Activated T-helper 9 cell treated with anti-CD3 and anti-CD28 coated beads, Interleukin-2, amount 50 U/mL, for 16 hours (primary cell): ENCODE measurements at places on chromosomes 7 and 10.

- DNase-seq = no peak
Measured at GRCh38 chr10:113534423-113534822, 18.4 kb upstream of the HABP2 start.

GRCh38 chr10:35783305-35783838 lies 141.3 kb upstream of the FZD8 start:
- no peak for DNase-seq

GRCh38 chr7:111112439-111112838 lies 21.5 kb downstream of the LRRN3 start:
- no peak for DNase-seq

DNA sequence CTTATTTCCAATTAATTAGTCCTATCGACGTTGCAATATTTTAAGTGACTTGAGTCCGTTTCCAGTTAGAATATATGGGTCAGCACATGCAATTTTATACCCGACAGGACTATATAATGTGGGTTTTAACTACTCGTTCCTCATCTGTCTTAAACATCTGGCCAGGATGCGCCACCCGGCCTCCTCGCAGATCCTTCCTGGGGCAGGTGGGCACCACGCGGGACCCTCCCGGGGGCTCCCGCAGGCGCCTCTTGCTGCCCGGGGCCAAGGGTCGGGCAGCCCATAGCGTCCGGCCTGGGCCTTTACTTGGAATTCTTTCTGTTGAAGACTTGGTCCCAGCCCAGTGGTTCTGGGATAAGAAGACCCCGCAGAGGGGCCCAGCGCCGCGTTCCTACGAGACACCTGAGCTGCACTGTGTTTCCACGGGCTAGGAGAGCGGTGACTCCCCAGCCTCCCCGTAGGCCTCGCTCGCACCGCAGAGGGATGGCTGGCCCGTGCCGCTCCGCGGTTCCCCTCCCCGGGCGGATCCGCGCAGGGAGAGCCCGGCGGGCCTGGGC lies 10.1 kb upstream of the MNX1 start:
- no peak for DNase-seq

GRCh38 chr7:30470163-30470770 lies 8.3 kb downstream of the NOD1 start:
- no peak for DNase-seq

DNA sequence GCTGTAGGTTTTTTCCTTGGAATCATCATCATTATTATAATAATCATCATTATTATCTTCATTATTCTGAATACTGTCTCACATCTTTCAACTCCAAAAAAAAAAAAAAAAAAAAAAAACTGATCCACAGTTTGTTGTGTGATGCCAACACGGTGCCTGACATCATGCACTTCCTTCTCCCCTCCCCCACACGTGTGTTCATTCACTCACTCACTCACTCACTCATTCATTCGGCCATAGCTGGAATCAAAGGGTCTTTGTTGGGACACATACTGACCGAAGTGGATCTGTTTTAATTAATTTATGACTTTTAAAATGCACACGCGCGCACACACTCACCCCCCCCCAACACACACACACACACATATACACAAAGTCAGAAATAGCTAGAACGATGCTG lies 177.8 kb downstream of the PIP4K2A start:
- DNase-seq = no peak

DNA sequence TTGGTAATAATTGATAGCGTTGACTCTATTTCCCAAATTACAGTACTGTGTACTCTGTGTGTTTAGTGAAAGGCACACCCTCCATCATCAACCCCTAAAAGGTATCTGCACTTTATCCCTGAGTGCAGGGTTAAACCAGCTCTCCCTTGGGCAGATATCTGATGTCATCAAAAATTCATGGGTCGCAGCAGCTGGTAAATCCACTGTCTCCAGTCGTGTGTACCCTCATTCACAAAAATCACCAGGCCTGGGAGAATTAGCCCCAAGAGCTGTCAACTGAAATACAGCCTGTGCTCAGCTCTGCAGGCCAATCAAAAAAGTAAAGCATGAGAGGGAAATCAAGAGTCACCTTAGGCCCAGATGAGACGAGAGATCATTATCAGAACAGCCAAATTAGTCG lies 103.7 kb downstream of the HIP1 start:
- DNase-seq = no peak

GRCh38 chr7:37015353-37016034 lies 291.2 kb upstream of the AOAH start:
- DNase-seq = no peak

DNA sequence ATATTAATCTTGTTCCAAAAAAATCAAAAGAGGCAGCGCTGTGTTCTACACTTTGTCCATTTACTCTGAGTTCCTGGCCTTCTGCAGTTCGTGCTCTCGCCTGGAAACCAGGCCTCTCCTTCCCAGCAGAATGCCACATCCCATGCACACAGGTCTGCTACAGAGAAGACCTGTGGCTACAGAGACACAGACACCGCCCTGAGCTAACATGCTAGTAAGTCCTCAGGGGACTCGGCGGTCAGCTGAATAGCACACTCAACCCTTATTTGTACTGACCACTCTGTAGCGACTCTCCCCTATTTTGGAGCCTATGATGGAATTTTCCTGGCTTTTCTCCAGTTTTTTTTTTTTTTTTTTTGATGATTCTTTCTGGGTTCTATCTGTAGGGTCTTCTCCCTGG lies 12.8 kb downstream of the CREB3L2 start:
- DNase-seq = no peak

DNA sequence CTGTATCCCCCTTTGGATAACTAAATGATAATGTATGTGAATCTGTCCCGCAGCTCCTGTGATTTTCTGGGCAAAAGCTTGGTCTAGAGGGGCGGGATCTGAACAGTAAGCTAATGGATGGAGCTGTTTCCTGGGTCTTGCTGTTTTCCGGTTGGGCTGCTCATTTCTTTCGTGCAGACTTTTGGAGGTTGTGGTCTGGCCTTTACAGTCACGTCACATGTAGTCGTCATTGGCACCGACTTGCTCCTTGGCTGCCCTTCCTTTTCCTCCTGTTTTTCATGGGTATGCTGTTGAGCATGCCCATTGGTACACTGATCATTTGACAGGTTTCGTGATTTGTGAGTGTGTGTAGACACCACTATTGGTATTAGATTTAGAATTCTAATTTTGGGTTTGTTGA lies 2.0 kb downstream of the FBH1 start:
- no peak for DNase-seq

- no peak for DNase-seq
Measured at GRCh38 chr10:20630092-20630643, 266.9 kb downstream of the NEBL start.

- no peak for DNase-seq
Measured at GRCh38 chr7:79217468-79217867, 236.0 kb downstream of the MAGI2 start.

- no peak for DNase-seq
Measured at GRCh38 chr10:46289209-46289810, 2.5 kb downstream of the ANTXRL start.

- no peak for DNase-seq
Measured at GRCh38 chr7:70529914-70530585, 601.9 kb upstream of the GALNT17 start.

DNA sequence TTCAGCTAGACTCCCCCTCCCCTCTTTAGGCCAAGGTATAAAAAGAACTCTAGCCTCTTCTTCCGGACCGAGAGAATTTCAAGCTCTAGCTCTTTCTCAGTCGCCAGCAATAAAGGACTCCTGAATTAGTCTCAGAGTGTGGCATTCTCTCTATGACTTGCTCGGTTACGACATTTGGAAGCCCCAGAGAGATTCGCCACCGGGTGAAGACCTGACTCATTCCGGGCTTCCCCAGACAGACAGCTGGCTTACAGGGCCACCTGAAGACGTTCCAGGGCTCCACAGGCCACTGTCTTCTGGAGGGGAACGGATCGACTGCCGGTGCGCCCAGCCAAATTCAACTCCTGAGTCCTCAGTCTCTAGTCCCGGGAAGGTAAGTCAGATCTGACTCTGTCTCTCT lies at the start of gene AKR1B15:
Gene AKR1B15, plus strand, starts transcription at position 234 of the 400 bp plus-strand sequence. CDS start 15,510 bp downstream, outside the sequence.
- DNase-seq = no peak

GRCh38 chr10:5556576-5556975 lies 31.8 kb downstream of the CALML3 start:
- no peak for DNase-seq

- no peak for DNase-seq
Measured at GRCh38 chr7:1592299-1592871, 22.6 kb upstream of the PSMG3 start.

- DNase-seq = no peak
Measured at GRCh38 chr10:84706431-84706830, 378.0 kb downstream of the CCSER2 start.

- DNase-seq = no peak
Measured at GRCh38 chr10:67140641-67141040, 214.8 kb downstream of the LRRTM3 start.

- DNase-seq = no peak
Measured at GRCh38 chr10:86269332-86269731, 97.3 kb downstream of the GRID1 start.

DNA sequence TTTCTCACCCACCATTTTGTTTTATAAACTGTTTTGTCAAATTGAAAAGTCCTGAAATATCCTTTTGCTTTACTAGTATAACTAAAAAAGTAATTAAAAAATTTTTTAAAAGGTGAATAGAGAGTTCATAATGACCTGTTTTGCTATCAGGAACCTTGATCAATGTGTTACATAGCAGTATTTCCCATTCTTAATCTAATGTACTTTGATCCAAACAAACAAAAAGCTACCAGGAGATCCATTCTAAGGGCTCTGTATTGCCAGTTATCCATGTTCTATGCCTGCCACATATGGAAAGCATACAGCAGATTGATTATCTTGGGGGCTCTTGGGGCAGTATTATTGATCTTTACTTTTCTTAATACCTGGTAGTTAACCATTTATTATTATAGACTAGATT lies 32.1 kb downstream of the ZMYND11 start:
- DNase-seq = no peak

GRCh38 chr7:108973075-108973474 lies 403.4 kb downstream of the DNAJB9 start:
- no peak for DNase-seq
